ENCODE measurements at places on chromosomes 12 and 14. TPM values are rescaled to one million over a fixed set of nuclear protein-coding genes. Genes with fewer than 3 reads are reported as not detected.

The TSHR gene
- not detected for polyA plus RNA-seq

The GZMH gene
- not detected for polyA plus RNA-seq

The RIC8B gene
- 3.0 TPM for polyA plus RNA-seq

The TCL1A gene
- polyA plus RNA-seq, result not detected

The PLD4 gene
- polyA plus RNA-seq, result 0.02 TPM

The RD3L gene
- polyA plus RNA-seq, result not detected

The DBX2 gene
- not detected for polyA plus RNA-seq
